Heart right ventricle (tissue), 16 donors: ENCODE measurements at places on chromosomes 6 and 20. TPM values are rescaled to one million over a fixed set of nuclear protein-coding genes. Genes with fewer than 3 reads are reported as not detected.

Gene CD109
- 15.4 TPM for total RNA-seq

Gene LAMA4
- 69.5 TPM for total RNA-seq

DNA sequence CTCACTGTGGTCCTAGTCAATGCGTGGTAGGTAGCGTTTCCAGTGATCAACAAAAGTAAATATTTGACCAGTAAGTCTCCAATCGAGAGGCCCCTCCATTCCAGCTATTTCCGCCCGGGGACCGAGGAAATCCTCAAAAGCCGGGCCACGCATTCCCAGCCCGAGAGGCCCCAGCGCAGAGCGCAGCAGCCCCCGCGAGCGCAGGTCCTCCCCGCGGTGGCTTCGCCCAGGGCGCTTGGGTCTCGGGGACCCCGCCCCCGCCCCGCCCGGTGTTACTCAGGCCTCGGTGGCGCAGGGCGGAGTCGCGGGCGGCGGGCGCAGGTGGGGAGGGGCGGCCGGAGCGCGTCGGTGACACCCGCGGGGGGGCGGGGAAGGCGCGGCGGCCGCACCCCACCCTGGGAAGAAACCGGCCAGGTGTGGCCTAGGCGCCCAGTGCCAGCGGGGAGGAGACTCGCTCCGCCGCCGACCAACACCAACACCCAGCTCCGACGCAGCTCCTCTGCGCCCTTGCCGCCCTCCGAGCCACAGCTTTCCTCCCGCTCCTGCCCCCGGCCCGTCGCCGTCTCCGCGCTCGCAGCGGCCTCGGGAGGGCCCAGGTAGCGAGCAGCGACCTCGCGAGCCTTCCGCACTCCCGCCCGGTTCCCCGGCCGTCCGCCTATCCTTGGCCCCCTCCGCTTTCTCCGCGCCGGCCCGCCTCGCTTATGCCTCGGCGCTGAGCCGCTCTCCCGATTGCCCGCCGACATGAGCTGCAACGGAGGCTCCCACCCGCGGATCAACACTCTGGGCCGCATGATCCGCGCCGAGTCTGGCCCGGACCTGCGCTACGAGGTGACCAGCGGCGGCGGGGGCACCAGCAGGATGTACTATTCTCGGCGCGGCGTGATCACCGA, at the start of gene DSP:
TSS of gene DSP (plus strand) at position 497 of the 890 bp plus-strand sequence. CDS start at position 742, 245 bp downstream.
- DNase-seq = peak; percentile 63

Gene BEND6
- total RNA-seq = 0.92 TPM

DNA sequence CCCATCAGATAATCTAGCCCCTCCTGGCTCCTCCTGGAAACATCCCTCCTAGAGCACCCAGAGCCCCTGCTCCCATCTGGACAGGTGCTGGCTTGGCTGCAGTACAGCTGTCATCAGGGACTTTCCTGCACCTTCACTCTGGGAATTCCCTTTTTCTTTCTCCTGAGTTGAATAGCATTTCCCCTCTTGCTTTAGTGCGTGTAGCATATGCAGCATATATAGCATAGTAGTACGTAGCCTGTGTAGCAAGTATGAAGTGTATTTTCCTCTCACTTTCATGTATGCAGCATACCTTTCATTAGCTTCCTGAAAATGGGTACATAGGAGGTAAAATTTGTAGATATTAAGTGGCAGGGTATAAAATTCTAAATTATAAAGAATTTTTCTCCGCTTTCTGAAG, 352.9 kb downstream of the ESR1 start:
- DNase-seq = no peak

DNA sequence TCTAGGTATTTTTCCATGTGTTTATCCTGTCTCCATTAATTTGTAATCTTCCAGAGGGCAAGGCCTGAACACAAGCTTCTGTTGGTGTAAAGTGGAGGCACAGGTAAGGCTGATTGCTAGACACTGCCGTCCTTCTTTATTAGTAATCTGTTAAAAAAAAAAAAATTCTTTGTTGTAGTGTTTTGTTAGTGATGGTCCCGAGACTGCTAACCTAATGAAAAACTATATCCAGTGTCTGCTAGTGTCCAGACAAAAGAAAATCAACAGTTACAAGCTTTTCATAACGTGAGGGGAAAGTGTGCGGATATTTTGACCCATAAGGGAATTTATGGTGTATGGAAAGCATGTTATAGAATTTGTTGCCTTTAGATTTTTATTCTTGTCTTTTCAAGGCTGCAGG, 4.2 kb upstream of the HIVEP1 start:
- no peak for DNase-seq
